ENCODE measurements at places on chromosomes 11 and 22.
A peak's percentile ranks its signal among the peaks of the same experiment; 100 is the strongest.

- H3K4me1 ChIP-seq: peaks cover 32% of the 10 kb centered on the region
- DNase-seq: no peak
- no peaks in the 10 kb centered on the region for H3K27me3 ChIP-seq
- no peaks in the 10 kb centered on the region for H3K36me3 ChIP-seq
Observed at GRCh38 chr11:84857746-84858145, 769.4 kb downstream of the DLG2 start.

DNA sequence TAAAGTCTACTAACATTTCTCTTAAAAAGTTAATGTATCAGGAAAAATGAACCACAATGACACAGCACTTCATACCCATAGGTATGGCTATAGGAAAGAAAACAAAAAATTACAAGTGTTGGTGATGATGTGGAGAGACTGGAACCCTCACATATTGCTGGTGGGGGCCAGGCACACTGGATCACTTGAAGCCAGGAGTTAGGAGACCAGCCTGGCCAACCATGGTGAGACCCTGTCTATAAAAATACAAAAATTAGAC, 26.7 kb downstream of the TCF20 start:
- no peaks in the 10 kb centered on the region for H3K27me3 ChIP-seq
- 0 out of 2 replicates have a peak, but pooled peaks cover 13% of the 10 kb centered on the region for H3K36me3 ChIP-seq
- H3K27ac ChIP-seq: peak overlapping the region; percentile 2

DNA sequence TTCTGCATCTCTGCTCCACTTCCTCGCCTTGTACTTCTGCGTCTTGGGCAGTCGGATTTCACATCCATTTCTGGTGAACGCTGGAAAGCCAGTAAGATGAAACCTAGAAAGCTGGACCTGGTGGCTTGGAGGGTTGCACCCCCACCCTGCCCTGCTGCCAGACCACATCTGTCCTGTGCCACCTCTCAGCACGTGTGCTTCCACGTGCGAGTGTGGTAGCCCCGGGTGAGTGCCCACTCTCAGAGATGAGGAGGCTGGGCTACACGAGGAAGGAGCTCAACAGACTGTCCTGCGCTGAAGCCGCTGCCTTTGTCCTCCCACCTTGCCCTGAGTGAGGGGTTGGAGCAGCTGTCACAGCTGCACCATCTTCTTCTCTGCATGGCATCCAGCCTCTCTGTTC, 77.5 kb downstream of the NTM start:
- DNase-seq: no peak
- H3K27ac ChIP-seq: no peak overlapping the region
- H3K36me3 ChIP-seq: no peaks in the 10 kb centered on the region
- 0 out of 2 replicates have a peak, but pooled peaks cover 4% of the 10 kb centered on the region for H3K27me3 ChIP-seq

- H3K27me3 ChIP-seq: peaks cover 50% of the 10 kb centered on the region
- H3K36me3 ChIP-seq: no peaks in the 10 kb centered on the region
- H3K27ac ChIP-seq: no peak overlapping the region
- H3K4me1 ChIP-seq: no peaks in the 10 kb centered on the region
Observed at GRCh38 chr11:44033411-44033850, 14.3 kb upstream of the ACCSL start.

DNA sequence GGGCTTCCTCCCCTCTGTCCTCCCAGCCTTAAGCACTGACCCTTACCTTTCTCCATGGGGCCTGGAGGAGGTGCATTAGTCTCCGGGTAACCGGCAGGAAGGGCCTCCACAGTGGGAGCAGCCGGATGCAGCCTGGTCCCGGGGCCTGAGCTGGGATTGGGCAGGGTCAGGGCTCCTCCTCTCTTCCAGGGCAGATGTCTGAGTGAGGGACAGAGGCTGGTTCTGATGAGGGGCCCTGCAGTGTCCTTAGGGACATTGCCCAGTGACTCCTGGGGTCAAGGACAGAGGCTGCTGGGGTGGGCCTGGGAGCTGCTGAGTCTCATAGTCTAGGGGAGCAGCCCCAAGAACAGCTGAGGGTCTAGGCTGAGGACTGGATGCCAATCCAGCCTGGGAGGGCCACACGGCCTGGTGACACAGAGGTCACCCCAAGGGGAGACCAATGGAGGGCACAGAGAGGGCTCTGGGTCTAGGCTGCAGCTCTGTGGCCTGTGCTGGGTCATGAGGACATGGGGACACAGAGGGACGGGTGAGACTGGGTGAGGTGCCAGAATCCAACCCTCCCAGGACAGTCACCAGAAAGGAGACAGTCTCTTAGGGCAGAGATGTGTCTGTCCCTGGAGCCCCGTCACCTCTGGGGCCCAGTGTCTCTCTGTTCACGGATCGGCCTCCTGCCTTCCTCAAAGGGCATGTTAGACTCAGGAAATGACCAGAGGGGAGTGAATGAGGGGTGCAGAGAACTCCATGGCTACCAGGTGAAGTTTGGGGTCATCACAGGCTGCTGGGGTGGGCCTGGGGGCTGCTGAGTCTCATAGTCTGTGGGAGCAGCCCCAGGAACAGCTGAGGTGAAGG, 6.5 kb downstream of the IGLL5 start:
- no peak overlapping the region for H3K4me3 ChIP-seq
- no peaks in the 10 kb centered on the region for H3K36me3 ChIP-seq
- DNase-seq: no peak
- H3K27me3 ChIP-seq: peaks cover 86% of the 10 kb centered on the region
- no peaks in the 10 kb centered on the region for H3K4me1 ChIP-seq

DNA sequence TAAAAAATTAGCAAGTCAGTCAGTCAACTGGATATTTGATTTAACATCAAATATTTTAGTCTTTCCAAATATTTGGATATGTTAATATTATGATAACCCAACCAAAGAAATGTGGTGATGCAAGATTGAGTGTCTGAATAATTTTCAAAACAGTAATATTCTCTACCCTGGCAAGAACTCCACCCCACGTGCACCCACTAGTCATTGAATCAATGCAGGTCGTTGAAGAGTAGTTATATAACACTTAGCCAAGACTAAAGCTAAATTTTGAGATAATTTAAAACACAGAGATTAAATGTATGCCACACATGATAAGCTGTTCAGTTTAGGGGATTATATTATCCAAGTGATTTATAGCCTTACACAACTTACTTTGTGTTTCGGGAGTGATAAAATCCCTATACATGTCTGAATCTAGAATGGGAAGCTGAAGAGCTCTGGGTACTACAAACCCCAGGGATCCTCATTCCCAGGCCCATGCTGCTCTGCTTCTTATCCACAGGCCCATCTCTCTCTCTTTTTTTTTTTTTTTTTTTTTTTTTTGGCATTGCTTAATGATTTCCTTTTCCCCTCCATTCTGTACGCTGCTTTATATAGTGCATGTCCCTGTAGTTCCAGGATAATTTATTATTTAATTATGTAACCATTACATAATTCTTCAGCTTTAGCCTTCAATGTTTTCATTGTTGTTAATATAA, 392.9 kb downstream of the NTM start:
- no peak for DNase-seq
- no peak overlapping the region for H3K4me3 ChIP-seq
- H3K4me1 ChIP-seq: no peaks in the 10 kb centered on the region
- H3K27me3 ChIP-seq: peaks cover 40% of the 10 kb centered on the region

DNA sequence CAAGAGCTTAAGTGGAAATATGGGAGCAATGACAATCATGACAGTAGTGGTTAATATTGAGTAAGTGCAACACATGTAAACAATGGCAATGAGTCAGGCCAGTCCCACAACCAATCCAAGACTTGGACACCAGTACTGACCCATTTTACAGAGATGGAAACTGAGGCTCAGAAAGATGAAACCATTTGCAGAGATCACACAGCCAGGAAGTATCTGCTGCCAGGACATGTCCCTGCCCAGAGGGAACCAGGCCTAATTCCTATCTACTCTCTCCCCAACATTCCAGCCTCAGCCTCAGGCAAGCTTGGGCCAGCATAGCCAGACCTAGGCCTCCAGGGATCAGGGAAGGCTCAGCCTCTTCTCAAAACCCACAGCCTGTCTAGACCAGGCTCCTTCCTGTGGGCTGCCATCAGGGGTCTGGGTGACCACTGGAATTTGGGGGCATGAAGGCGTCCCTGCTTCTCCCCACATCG, 395.1 kb downstream of the MN1 start:
- no peaks in the 10 kb centered on the region for H3K36me3 ChIP-seq
- H3K4me3 ChIP-seq: no peak overlapping the region
- H3K4me1 ChIP-seq: no peaks in the 10 kb centered on the region
- no peak for DNase-seq

DNA sequence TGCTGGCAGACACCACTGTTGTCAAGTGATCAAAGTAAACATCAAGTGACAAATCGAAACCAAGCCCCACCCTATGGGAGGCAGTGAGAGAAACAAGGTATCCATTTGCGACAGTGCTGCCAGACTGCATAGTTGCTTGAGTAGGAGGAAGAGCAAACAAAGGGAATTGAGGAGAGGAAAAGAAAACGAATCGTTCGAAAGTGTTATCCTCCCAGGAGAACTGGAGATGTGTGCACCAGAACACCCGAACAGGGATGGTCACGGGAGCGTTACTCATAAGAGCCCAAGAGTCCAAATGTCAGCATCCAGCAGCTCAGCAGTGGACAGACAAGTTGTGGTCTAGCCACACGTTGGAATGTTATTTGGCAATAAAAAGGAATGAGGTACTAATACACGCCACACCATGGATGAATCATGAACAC, 58.4 kb upstream of the NUP50 start:
- peak overlapping the region; percentile 60 for H3K27ac ChIP-seq
- H3K36me3 ChIP-seq: no peaks in the 10 kb centered on the region
- H3K4me3 ChIP-seq: peak overlapping the region; percentile 39
- peaks cover 12% of the 10 kb centered on the region for H3K4me1 ChIP-seq

- no peak overlapping the region for H3K4me3 ChIP-seq
- no peak for DNase-seq
- no peaks in the 10 kb centered on the region for H3K36me3 ChIP-seq
Observed at GRCh38 chr22:47278655-47279054, 516.2 kb downstream of the TBC1D22A start.

DNA sequence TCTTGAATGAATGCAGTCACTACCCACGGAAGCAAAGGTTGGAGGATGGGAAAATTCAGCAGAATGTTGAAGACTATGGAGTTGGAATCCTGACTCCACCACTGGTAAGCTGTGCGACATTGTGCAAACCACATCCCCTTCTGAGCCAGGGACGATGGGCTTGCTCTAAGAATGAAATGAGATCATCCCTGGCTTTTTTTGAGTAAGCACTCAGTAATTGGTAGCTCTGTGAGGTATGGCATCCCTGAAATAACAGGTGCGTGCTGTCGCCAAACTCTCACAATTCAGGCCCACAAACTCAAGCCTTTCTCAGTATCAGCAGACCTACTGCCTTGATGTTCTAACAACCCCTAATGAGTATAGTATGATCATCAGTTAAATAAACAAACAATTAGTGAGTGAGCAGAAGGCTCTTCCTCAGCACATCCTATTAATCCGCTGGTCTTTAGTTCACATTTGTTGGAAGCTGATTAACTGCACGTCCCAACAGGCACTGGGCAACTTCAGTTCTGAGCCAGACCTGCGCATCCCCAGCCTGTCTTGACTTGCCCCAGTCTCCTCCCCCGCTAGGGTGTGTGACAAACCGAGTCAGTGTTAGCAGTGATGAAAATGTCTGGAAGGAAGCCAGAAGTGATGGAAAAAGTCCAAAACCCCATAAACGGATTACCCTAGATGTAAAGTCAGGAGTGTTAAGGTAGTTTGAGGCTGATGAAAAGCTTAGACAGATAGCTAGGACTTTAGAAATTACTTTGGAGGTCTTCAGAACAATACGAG, 235.5 kb downstream of the GRIK4 start:
- H3K27me3 ChIP-seq: peaks cover 98% of the 10 kb centered on the region
- H3K27ac ChIP-seq: no peak overlapping the region
- no peak for DNase-seq
- H3K36me3 ChIP-seq: no peaks in the 10 kb centered on the region
- no peak overlapping the region for H3K4me3 ChIP-seq
- no peaks in the 10 kb centered on the region for H3K4me1 ChIP-seq

DNA sequence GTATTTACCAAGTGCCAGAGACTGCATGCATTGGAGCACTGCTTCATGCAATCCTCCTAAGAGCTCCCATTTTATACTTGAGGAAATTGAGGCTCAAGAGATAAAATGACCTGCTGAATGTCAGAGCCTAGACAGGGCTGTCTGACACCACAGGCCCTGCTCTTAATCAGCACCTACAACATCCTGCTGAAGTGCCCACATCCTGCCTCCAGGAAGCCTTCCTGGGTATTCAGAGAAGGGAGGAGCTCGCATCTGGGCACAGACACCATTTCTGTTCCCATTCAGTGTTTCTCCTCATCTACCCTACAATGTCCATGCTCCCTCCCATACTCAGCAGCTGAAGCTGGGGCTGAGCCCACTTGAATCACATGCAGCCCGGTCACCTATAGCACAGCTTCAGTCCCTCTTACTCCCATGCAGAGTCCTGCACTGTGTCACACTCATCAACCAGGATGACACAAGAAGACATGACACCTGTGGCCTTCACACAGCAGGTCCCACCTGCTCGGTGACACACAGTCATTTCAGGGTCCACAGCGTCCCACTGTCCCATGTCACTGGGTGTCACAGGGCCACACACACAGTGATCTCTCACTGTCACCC, 53.1 kb downstream of the PDE2A start:
- no peaks in the 10 kb centered on the region for H3K36me3 ChIP-seq
- H3K4me1 ChIP-seq: no peaks in the 10 kb centered on the region
- DNase-seq: no peak
- H3K27ac ChIP-seq: no peak overlapping the region
- H3K27me3 ChIP-seq: peaks cover 8% of the 10 kb centered on the region

DNA sequence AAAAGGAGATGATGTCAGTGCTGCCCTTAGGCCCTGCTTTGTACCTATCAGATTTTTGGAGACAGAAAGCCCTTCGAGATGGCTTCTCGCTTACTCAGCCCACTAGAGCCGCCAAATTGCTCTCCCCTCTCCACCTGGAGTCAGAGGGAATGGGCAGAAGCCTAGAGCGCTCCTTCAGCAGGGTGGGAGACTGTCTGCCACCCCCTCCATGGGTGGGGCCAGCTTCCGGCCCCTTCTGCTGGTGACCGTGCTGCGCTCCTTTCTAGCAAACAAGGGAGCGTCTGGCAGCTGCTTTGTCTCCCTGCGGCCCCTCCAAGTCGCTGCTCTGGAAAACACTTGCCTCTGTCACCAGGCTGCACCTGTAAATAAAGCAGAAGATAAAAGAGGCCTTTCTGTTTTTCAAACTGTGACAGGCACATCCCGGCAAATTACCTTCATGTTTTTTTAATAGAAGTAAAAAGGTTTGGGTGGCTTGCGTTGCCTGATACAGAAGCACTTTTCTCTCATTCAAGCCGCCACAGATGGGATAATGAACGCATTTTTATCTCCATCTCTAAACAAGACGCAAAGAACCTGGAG, 145.7 kb upstream of the NECTIN1 start:
- H3K4me1 ChIP-seq: no peaks in the 10 kb centered on the region
- no peaks in the 10 kb centered on the region for H3K36me3 ChIP-seq
- H3K27ac ChIP-seq: no peak overlapping the region
- no peak for DNase-seq
- H3K27me3 ChIP-seq: peaks cover 92% of the 10 kb centered on the region

GRCh38 chr11:126419801-126420697, 64.6 kb downstream of the ST3GAL4 start:
- no peaks in the 10 kb centered on the region for H3K4me1 ChIP-seq
- no peaks in the 10 kb centered on the region for H3K27me3 ChIP-seq
- H3K27ac ChIP-seq: no peak overlapping the region
- no peak for DNase-seq

- H3K4me3 ChIP-seq: no peak overlapping the region
- no peak overlapping the region for H3K27ac ChIP-seq
- H3K36me3 ChIP-seq: no peaks in the 10 kb centered on the region
- no peaks in the 10 kb centered on the region for H3K4me1 ChIP-seq
- DNase-seq: no peak
Observed at GRCh38 chr11:118804094-118804493, 13.1 kb upstream of the DDX6 start.

- H3K27ac ChIP-seq: peak overlapping the region; percentile 80
- no peak for DNase-seq
- no peaks in the 10 kb centered on the region for H3K36me3 ChIP-seq
- H3K27me3 ChIP-seq: no peaks in the 10 kb centered on the region
Observed at GRCh38 chr11:69997352-69997751, 80.8 kb upstream of the ANO1 start.
